ENCODE measurements at places on chromosomes 7 and 10.

GRCh38 chr10:75528392-75528791 is 97.0 kb downstream of the LRMDA start:
- peak; percentile 95 for DNase-seq

DNA sequence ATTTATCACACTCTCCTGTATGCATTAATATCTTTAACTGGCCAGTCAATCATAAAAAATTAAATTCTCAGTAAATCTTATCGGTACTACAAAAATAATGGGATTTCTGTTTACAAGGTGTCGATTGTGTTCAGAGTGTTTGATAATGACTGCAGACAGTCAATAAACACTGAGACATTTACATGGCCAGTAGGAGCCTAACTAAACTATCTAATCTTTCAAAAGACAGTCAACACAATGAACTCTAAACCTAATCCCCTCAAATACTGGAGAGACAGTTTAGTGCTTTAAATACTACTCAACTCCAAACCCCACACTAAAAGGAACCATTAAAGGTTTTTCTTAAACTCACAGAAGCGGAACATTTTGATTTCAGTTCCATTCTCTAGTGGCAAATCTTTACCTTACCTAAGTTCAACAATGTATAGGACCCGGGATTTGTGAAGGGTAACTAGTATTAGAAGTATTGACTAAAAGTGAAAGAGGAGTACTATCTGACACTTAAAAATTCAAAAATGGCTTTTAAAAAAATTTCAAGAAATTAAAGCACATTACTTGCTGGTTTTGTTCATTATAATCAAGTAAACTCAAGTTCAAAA is 37.3 kb upstream of the EXOC6 start:
- no peak for DNase-seq

DNA sequence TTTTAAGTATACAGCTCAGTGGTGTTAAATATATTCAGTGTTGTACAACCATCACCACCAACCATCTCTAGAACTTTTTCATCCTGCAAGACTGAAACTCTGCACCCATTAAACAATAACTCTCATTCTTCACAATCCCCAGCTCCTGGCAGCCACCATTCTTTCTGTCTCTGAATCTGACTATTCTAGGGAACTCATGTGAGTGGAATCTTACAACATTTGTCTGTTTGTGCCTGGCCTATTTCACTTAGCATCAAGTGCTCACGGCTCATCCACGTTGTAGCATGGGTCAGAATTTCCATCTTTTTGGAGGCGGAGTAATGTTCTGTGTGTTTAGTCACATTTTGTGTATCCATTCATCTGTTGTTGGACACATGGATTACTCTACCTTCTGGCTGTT is 40.8 kb upstream of the PFKFB3 start:
- peak; percentile 63 for DNase-seq

GRCh38 chr10:129462257-129462795 is 4.7 kb upstream of the MGMT start:
- DNase-seq, result no peak

DNA sequence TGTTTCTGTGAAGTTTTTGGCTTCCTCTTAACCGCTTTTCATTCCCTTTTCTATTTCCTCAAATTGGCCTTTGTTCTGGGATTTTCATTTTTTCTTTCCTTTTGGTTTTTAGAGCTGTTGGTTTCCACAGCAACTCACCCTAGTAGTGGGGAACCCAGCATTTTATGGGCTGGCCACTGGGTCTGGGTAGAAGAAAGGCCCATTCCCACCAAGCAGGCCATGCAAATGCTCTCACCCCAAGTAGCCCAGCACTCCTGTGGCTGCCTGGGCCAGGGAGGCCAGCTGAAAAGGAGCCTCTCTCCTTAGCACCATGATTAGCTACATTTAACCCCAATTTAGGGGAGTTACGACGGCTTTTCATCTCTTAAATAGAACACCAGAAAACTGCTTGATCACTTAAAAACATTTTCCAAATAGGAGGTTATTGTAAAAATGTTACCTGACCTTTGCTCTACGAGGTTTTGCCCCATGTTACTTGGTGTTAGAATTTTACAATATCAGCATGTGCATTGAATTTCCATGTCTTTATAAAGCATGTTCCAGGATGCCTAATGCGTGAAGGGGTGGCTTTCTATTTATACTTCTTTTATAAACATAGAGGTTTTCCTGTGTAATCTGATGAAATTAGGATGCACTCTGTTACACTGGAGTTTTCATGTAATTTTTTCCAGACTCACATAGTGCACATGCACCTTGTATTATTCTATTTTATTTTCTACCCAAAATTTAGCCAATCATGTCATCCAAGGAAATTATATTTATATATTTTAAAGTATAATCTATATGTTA is 75.4 kb downstream of the FAM171A1 start:
- peak; percentile 34 for DNase-seq

GRCh38 chr10:14259696-14260566 is 70.8 kb downstream of the FRMD4A start:
- no peak for DNase-seq

DNA sequence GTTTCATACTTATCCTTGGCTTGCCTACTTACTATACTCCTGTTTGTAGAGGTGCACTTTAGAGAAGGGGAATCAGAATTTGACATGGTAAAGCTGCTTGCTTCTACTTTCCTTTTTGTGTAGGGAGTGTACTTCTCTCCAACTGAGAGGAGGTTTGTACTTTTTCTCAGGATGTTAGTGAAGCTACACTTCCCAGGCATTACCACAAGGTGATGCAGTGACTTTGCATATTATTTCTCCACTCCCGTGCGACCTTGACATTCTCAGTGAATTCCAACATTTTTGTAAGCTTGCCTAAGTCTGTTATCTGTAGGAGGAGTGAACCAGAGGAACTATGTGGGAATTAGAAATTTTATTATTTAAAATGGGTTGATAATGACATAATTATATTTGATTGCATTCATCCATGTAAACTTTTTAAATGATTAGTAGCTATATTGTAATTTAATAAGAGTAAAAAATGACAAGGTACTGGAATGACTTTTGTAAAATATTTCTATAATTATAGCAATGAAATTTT is 5.2 kb downstream of the TAX1BP1 start:
- DNase-seq, result peak; percentile 44

DNA sequence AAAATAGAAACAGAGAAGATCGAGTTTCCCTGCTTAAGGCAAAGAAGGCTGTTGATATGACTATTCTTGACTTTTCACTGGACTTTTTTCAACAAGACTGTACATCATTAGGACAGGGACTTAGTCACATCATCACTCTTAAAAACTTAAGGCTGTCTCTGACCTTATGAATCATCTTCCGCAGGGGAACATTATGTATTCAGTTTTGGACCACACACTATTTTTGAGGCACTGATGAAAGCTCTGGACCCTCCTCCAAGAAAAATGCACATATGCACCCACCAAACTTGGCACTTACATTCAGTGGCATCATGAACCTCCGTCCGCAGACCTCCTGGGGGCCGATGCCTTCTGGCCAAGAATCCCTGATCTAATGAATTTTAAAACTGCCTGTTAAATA is 96.4 kb downstream of the CALD1 start:
- no peak for DNase-seq

DNA sequence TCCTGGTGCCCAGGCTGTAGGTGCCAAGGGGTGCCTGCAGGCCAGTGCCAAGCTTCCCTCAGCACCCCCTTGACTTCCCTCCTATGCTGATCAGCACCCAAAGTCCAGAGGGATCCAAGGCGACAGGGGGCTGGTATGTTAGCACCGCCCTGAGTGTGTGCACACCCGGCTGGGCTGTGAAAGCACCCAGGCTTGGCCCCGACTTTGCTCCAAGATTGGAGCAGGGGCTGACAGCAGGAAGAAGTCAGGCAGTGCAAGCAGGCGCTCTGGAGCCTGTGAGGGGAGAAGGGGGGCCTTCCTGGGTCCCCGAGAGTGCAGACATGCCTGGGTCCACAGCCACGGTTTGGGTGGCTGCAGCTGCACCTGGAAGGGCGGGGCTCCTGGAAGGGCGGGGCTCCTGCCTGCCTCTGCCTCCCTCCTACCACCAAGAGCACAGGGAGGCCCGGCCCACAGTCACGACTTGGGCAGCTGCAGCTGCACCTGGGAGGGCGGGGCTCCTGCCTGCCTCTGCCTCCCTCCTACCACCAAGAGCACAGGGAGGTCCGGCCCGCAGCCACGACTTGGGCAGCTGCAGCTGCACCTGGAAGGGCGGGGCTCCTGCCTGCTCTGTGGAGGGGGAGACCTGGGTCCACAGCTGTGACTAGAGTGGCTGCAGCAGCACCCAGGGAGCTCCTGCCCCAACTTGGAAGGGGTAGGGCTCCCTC is 30.2 kb upstream of the ZMYND11 start:
- no peak for DNase-seq

DNA sequence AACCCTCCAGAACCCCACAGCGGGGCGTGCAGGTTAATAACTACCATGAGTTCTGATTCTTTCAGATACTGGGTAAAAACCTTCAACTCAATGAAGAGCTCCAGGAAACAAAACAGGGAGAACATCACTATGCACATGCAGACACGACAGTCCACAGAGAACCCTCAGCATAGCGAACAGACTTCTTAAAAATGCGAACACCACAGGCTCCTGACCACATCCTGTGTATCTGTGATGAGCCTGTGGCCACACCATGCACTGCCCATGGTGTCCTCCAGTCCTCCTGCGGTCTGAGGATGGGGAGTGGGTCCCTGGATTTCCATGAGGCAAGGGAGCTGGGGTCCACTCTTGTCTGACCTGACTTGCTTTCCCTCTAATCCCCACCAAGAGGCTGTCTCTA is 107.2 kb downstream of the COBL start:
- no peak for DNase-seq

DNA sequence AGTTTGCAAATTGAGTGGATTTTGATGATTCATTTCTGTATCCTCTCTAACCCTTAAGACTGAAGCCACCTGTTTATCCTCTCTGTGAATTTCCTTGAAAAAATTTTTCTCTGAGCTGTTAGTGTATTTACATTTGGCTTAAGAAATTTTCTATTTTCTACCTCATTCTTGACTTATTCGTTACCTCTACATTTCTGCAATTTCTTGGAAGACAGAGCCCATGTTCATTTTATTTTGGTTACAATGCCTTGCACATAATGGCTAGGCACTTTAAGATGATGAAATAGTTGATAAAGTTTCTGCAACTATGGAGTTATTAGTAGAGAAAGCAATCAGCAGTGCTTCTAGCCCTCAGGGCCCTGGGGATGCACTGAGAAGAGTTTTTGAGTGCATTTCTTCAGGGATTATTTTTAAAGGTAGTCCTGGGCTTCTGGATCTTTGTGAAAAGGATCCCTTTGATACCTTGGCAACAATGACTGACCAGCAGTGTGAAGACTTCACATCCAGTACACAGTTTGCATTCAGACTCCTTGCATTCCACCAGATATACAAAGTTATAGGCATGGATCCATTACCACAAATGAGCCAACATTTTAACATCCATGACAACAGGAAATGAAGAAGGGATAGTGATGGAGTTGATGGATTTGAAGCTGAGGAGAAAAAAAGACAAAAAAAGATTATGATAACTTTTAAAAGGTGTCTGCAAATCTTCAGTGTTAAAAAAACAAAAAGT is 68.2 kb downstream of the CH25H start:
- DNase-seq, result no peak

DNA sequence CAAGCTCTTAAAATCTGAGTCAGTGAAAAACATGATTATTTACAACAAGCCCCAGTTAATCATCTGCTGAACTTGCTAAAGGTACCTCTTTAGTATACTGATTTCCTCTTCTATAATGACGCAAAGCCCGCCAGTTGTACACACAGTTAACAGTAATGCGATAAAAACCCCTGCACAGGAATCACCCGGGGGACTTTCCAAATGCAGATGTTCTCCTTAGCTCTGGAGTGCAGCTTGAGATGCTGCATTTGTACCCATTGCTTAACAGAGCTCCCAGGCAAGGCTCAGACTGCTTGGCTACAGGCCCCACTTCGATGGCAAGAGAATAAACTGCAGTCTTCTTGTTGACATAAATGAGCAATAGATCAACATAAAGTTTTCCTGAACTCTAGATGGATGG is 279.6 kb upstream of the HGF start:
- no peak for DNase-seq

GRCh38 chr10:102802920-102803534 is 34.2 kb downstream of the CYP17A1 start:
- peak; percentile 96 for DNase-seq

- DNase-seq, result no peak
Measured at GRCh38 chr7:142636751-142637150, 112.5 kb upstream of the PRSS1 start.

DNA sequence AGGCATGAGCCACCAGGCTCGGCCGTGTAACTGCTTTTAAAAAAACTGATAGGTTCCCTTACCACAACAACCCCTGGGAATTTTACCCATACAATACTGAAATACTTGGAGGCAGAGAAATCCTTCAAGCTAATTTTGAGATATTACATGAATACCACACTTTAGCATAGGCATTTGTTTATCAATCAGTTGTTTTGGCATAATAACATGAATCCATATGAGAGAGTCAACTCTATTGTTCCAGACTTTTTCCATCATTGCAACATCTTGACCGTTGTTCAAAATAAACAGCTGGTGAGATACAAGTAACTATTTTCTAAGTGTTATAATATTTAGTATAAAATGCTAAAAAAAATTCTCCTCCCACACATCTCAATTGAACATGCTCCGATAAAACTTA is 36.8 kb downstream of the LAMB4 start:
- DNase-seq, result no peak

GRCh38 chr7:140723574-140723973 is 27.1 kb downstream of the NDUFB2 start:
- no peak for DNase-seq

DNA sequence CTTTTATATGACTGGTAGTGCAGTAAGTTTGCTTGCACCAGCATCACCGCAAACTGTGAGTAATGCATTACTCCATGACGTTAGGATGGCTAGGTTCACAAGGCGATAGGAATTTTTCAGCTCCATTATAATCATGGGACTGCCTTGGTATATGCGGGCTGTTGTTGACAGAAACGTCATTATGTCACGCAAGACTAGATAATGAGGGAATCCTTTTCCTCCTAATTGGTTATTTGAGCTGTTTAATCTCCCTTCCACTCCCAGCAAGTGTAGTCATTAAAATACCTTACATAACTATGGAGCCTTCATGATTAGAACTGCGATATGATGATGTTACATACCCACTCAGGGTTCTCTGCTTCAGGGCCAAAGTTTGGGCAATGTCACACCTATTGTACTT is 17.3 kb downstream of the KLLN start:
- DNase-seq, result no peak

GRCh38 chr10:112721080-112721698 is 228.9 kb upstream of the TCF7L2 start:
- DNase-seq, result peak; percentile 56

DNA sequence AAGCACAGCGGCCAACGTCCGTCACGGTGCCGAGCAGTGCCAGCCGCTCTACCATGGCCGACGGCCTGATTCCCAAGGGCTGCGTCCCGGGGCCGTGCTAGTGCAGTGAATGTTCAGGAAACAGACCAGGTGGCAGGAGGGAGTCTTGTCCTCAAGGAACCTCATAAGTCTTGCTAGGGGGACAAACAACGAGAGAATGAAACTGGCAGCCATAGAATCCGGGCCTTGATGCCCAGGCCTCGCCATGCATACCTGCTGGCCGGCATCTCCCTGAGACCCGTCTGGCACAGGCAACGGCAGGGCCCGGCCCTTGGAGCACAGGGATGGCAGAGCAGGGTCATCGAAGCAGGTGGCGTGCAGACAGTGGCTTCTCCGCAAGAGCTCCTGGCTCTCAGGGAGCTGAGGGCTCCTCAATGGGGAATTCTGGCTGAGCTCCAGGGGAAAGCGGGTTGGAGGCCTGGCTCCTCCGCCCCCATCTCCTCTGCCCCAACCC is 58.8 kb downstream of the DIP2C start:
- DNase-seq, result no peak

GRCh38 chr7:157150882-157151281 is 12.2 kb downstream of the UBE3C start:
- DNase-seq, result no peak

- DNase-seq, result no peak
Measured at GRCh38 chr7:158976468-158976848, 120.1 kb downstream of the DYNC2I1 start.
